Retina (tissue), 1 donor: ENCODE measurements at places on chromosomes 2 and 18.

- no peak for DNase-seq
Observed at GRCh38 chr2:189559579-189560272, 20.9 kb downstream of the SLC40A1 start.

DNA sequence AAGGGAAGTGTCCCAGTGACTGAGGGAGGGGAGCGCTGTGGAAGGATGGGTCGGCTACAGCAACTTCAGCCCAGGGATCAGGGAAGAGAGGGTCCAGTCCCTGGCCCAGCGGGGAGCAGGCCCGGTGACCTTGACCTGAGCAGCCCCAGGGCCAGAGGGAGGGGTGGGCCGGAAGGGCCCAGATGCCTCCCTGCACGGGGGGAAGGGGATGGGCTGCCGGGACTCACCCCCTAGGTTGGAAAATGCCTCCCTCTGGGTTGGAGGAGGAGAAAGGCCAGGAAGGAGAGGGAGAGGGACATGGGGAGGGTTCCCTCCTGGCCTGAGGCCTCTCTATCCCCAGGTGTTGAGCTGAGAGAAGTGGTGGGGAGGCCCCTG is 19.8 kb downstream of the GPC1 start:
- DNase-seq, result no peak

- no peak for DNase-seq
Observed at GRCh38 chr2:218093879-218094278, 24.8 kb downstream of the RUFY4 start.

DNA sequence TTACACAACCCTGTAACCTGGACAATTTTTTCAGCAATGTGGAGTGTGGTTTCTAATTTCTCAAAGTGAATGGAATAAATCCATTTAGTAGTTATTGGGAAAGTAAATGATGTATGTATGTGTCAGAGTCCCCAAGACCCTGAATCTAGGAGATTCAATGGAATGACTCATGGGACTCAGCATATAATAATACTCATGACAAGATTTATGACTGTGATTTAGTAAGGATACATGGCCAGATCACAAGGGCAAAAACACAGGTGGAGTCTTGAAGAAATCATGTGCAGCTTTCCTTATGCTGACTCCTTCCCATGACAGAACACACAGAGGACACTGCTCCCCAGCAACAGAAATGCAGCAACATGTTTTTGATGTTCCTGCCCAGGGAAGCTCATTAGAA is 1877.7 kb upstream of the LRRTM1 start:
- DNase-seq, result no peak
